ENCODE measurements at places on chromosomes 13 and 19.

- H3K4me3 ChIP-seq, result no peak overlapping the region
- H3K36me3 ChIP-seq, result no peaks in the 10 kb centered on the region
- peaks cover 13% of the 10 kb centered on the region for H3K27me3 ChIP-seq
- peaks cover 7% of the 10 kb centered on the region for H3K4me1 ChIP-seq
- no peak for DNase-seq
Observed at GRCh38 chr19:28196961-28197360, 1016.0 kb downstream of the UQCRFS1 start.

GRCh38 chr13:42876887-42877545, 95.6 kb downstream of the FAM216B start:
- peak overlapping the region; percentile 12 for H3K4me3 ChIP-seq
- H3K36me3 ChIP-seq, result no peaks in the 10 kb centered on the region
- peaks cover 39% of the 10 kb centered on the region for H3K4me1 ChIP-seq
- peak overlapping the region; percentile 25 for H3K27ac ChIP-seq
- no peak for DNase-seq
- peaks cover 23% of the 10 kb centered on the region for H3K27me3 ChIP-seq

- H3K27me3 ChIP-seq, result no peaks in the 10 kb centered on the region
- H3K4me3 ChIP-seq, result peak overlapping the region; percentile 90
- peaks cover 14% of the 10 kb centered on the region for H3K36me3 ChIP-seq
- H3K4me1 ChIP-seq, result peaks cover 27% of the 10 kb centered on the region
- no peak for DNase-seq
Observed at GRCh38 chr19:3969435-3970312, 1.2 kb downstream of the DAPK3 start.

DNA sequence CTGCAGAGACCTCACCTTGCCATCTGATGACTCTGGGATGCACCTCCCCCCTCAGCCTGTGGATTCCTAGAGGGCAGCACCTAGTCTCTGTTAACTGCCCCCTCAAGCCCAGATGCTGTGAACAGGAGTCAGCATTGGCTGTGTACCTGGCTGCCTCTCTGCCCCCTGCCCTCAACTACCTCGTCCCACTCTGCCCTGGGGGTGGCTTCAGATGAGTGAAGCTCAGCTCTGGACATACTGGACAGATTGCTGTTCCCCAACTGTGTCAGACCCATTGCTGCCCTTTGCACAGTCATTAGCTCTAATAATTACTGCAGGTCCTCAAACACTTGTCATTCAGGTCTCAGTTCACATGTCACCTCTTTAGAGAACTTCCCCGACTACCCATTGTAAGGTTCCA, 182.1 kb upstream of the TSHZ3 start:
- peaks cover 16% of the 10 kb centered on the region for H3K4me1 ChIP-seq
- no peak overlapping the region for H3K4me3 ChIP-seq
- no peak overlapping the region for H3K27ac ChIP-seq
- peak; percentile 36 for DNase-seq
- H3K27me3 ChIP-seq, result peaks cover 7% of the 10 kb centered on the region

Measured in type B pancreatic cell (in vitro differentiated cells).